ENCODE measurements at places on chromosomes 16 and 17. TPM values are rescaled to one million over a fixed set of nuclear protein-coding genes. Genes with fewer than 3 reads are reported as not detected.

The SLC5A10 gene
- not detected for total RNA-seq

The CD300H gene
- not detected for total RNA-seq

The CLEC18B gene
- not detected for total RNA-seq

The TSPOAP1 gene
- total RNA-seq, result 1.1 TPM

The NPIPA5 gene
- total RNA-seq, result 0.54 TPM

The KRT10 gene
- total RNA-seq, result not detected

The NHERF2 gene
- total RNA-seq, result 26.3 TPM

The C16orf90 gene
- total RNA-seq, result not detected

The NLRC3 gene
- not detected for total RNA-seq

The ACSM5 gene
- not detected for total RNA-seq

The CCL11 gene
- not detected for total RNA-seq

The LGALS9 gene
- total RNA-seq, result 0.90 TPM

The CRYBA1 gene
- total RNA-seq, result not detected

The TRIM72 gene
- total RNA-seq, result not detected

The PRSS33 gene
- not detected for total RNA-seq

The ZPBP2 gene
- not detected for total RNA-seq

The TELO2 gene
- 23.5 TPM for total RNA-seq

The ZFP3 gene
- 1.4 TPM for total RNA-seq

The TP53TG3 gene
- total RNA-seq, result not detected

The CAPNS2 gene
- total RNA-seq, result 1.7 TPM

The UBFD1 gene
- 89.1 TPM for total RNA-seq

The KRT32 gene
- 0.09 TPM for total RNA-seq

The CHMP6 gene
- total RNA-seq, result 17.4 TPM

The TERB1 gene
- 0.08 TPM for total RNA-seq

The CBX2 gene
- total RNA-seq, result 0.63 TPM

The CARD14 gene
- not detected for total RNA-seq

The SMYD4 gene
- 7.4 TPM for total RNA-seq

The CMTM3 gene
- total RNA-seq, result 7.4 TPM

The ZFP90 gene
- 23.9 TPM for total RNA-seq

The MT1G gene
- not detected for total RNA-seq

The C1QTNF8 gene
- not detected for total RNA-seq

The TBC1D3G gene
- total RNA-seq, result not detected

The PROCA1 gene
- total RNA-seq, result 0.49 TPM

The SLC52A1 gene
- total RNA-seq, result 0.25 TPM

The AHSP gene
- total RNA-seq, result not detected

The CACNG1 gene
- not detected for total RNA-seq

The KRTAP4-3 gene
- not detected for total RNA-seq

The SNTB2 gene
- total RNA-seq, result 23.8 TPM

The HASPIN gene
- 10.5 TPM for total RNA-seq

The MYCBPAP gene
- 1.7 TPM for total RNA-seq

The TMEM238L gene
- total RNA-seq, result not detected

The CLEC18A gene
- total RNA-seq, result not detected

The DPEP2 gene
- not detected for total RNA-seq

The NPIPA7 gene
- not detected for total RNA-seq

The CSH1 gene
- total RNA-seq, result not detected

The ZDHHC1 gene
- total RNA-seq, result 7.6 TPM
